DMS153 (cell line): ENCODE measurements at places on chromosomes 7 and 10.

DNA sequence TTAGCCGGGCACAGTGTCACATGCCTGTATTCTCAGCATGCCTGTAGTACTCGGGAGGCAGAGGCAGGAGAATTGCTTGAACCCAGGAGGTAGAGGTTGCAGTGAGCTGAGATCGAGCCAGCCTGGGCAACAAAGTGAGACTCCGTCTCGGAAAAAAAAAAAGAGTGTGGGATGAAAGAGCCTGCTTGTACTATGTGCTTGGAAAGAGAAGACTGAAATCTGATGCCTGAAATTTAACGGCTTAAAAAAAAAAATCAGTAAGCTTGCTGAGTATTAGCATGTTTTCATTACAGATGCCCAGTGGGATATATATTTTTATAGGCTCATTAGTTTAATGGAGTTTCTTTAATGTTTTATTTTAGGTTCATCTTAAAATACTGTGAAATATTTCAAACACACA is 4.2 kb downstream of the NT5C2 start:
- DNase-seq: no peak

DNA sequence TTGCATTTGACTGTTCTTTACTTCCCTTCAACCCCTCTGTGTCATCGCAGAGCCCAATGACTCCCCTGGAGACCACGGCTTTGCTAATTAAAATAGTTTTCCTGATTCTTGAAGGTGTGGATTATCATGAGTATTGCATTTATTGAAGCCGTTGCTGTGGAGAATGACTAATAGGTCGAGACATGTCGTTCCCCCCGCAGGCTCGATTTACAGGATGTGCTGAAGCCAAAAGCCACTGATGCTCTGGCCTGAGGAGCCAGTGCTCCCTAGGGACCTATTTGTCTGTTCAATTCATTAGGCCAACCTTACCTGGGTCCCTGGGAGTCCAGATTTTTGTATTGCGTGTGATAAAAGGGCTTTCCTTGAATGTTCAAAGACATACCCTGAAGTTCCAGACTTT is 102.3 kb downstream of the NPTX2 start:
- DNase-seq: no peak

DNA sequence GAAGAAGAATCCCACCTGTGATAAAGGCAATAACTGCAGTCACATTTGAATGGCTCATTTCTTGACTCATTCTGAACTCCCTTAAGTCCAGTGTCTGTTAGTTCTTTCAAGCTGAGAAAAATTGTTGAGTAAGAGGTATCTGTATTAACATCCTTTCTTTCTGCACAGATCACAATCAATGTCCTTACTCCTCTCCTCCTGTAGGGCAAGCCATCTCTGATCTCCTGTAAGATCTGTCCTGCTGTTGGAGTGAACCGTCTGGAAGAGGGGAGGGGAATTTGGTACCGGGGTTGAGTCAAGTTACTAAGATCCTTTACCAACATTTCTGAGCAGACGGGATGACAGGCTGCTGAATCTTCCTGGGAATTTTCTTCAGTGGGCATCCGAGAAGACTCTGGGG is 19.6 kb upstream of the RGS10 start:
- DNase-seq: no peak

DNA sequence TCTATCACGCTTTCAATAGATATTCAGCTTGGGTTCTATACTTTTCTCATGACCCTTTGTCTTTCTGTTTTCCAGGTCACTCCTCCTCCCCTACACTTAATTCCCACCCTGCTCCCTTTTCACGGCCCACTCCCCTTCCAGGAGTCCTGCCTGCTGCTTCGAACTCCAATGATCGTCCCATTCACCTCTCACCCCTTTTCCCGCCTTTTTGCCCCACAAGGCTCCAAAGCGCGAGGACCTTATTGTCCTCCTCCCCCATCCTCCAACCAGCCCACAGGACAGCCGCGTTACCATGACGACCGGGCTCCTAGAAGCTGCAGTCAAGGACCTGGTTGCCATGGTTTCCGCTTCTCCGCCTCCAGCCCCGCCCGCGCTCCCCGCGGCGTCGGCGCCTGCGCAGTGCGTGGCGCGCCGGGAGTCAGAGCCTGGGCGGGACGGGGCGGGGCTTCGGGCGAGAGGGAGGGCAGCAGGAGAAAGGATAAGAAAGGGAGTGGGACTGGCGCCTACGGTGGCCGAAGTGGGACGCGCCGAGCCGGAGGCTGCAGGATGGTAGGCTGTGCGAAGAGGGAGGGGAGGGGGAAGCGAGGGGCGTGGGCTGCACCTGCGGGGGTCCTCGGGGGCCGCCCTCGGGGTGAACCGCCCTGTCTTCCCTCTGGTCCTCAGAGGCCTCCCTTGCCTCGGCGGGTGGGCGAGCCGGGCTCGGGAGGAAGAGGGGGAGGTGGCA is at the start of gene AP1S1:
AP1S1 (plus strand) TSS at position 508 of the 724 bp plus-strand sequence; CDS start at position 547, 39 bp downstream.
- peak; percentile 97 for DNase-seq

GRCh38 chr10:61148451-61148850 is 204.5 kb upstream of the RHOBTB1 start:
- no peak for DNase-seq

- DNase-seq: no peak
These were observed 46.5 kb downstream of the MCU start for GRCh38 chr10:72738486-72738885.

DNA sequence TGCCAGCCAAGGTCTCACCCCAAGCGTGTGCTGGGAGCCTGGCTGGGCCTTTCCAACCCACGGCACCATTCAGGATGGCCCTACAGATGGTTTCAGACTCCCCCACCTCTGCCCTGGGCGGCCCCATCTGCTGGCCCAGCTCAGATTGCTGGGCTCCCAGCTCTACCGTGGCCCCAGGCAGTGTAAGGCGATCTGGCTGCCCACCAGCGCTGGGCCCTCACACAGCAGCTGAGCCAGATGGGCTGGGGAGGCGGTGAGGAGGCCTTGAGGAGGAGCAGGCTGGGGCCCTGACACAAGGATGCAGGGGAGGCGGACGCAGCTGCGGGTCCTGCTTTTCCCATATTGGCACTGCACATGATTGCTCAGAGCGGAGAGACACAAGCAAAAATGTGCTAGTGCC is 162.8 kb downstream of the NRF1 start:
- no peak for DNase-seq

DNA sequence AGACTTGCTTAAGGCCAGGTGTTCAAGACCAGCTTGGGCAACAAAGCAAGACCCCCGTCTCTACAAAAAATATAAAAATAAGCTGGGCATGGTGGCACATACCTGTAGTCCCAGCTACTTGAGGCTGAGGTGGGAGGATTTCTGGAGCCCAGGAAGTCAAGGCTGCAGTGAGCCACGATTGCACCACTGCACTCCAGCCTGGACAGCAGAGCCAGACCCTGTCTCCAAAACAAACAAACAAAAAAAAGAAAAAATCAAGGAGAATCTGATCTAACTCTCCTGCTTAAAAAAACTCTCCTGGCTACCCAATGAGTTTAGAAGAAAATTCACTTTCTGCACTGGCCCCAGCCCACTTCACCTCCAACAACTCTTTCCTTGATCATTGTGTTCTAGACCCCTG is 1.9 kb upstream of the KPNA7 start:
- DNase-seq: no peak

GRCh38 chr10:112565434-112566053 is 118.5 kb downstream of the VTI1A start:
- peak; percentile 71 for DNase-seq

DNA sequence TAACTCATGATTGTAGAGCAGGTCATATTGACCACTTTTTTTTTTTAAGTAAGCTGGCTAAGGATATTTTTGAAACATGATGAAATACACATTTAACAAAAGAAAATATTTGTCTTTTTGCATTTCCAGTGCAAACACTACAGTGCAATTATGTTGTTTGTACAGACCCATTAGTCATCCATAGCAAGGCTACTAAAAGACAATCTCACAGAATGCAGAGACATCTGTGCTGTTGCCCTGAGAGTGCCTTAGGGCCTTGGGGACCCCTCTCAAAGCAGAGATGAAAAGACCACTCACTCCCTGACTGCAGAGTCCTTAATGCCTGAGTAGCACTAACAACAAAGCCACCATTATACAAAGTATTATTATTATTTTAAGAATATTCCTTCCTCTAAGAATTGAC is 104.5 kb downstream of the NRCAM start:
- DNase-seq: peak; percentile 78

DNA sequence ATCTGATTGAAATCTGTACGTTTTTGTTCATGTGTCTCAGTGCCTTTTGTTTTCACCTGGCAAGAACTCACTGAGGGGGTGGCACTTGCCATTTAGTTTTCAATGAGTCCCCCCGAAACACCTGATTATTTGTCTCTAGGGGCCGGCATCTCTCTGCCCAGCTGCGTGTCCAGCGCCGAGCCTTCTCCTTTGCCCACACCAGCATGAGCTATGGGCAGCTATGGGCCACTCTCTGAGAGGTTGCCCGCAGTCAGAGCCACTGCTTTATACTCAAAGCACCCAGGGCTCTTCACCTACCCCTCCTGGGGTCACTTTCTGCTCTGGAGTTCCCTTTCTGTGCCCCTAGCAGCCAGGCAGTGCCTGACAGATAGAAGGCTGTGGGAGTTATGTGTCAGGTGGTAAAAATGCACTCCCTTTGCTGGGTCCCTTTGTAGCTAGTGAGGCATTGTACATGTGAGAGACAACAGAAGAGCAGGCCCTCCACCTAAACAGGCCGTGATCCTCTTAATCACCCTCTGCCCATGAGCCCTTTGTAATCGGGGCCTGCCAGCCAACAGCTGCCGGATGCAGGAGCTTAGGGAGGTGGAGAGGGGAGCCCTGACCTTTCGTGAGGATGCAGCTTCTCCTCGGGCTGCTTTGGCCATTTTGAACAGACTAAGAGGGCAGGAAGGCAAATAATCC is 133.1 kb upstream of the NPS start:
- no peak for DNase-seq

DNA sequence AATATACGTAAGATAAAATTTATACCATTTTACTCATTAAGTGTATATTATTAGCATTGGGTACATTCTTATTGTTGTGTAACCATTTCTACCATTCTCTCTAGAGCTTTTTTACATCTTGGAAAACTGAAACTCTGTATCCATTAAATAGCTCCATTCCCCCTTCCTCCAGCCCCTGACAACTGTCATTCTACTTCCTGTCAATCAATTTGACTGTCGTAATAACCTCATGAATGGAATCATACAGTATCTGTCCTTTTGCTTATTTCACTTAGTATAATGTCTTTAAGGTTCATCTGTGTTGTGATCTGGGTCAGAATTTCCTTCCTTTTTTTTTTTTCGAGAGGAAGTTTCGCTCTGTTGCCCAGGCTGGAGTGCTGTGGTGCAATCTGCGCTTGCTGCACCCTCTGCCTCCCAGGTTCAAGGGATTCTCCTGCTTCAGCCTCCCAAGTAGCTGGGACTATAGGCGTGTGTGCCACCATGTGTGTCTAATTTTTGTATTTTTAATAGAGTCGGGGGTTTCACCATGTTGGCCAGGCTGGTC is 15.6 kb downstream of the ZRANB1 start:
- no peak for DNase-seq

DNA sequence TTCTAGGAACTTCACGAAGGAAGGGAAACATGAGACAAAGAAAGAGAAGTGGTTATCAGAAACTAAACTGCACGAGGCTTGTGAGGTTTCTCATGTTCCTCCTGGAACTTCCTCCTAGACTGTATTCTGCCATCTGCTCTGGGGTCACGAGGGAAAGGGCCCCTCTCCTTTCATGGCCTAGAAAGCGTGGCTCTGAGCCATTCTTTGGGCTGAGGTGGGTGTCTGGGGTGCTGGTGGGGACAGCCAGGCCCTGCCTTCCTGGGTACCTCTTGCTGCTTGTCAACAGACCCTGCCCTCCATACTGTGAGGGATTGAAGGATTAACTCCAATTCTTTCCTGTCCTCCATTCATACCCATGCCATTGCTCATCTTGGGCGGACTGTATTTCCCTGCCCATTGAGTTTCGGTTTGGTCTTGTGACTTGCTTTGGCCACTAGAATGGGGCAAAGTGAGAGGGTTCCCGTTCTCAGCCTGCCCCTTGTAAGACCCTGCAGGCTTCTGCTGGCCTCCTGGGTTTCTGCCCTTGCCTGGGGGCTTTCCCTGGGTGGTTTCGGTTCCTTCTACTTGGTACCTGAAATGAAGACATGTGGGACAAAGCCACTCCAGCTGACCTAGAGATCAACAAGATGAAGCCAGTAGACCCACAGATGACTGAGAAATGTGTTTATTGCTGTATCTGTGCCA is 14.9 kb upstream of the GIMAP8 start:
- DNase-seq: no peak

DNA sequence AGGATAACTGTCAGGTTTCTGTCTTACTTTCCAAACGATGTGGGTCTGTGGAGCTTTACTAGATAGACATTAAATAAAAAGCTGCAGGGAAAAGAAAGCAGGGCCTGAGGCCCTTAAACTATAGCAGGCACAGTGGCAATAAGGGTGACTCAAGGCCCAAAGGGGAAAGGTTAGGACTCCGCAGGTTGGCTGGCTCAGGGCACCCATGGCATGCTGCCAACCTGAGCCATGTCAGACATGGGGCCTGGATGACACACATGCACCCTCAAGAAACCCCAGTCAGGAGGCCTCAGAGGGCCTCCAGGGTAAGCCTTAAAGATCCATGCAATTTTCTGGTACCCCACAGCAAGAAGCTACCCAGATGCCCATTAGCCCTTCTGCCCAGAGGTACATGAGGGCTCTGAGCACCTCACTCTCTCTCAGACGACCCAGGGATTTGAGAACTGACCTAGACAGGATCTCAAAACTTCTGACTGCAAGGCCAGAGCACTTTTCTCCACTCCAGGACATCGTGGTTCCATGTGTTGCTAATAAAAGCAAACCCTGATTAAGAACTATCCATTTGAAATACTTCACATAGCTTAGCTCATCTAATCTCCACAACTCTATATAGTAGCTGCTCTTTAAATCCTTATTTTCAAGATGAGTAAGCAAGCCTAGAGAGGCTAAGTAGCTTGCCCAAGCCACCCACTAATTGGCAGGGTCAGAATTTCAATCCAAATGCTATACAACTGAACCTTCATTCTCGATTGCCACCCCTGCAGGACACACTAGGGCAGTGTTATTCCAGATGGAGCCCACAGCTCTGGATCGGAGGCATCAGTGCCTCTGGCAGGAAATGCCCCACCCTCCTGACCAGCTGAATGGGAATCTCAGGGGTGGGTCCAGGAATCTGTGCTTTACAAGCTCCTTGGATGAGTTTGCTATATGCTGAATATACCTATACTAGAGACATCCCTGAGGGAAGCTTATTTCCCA is 132.5 kb upstream of the EFCAB10 start:
- no peak for DNase-seq

DNA sequence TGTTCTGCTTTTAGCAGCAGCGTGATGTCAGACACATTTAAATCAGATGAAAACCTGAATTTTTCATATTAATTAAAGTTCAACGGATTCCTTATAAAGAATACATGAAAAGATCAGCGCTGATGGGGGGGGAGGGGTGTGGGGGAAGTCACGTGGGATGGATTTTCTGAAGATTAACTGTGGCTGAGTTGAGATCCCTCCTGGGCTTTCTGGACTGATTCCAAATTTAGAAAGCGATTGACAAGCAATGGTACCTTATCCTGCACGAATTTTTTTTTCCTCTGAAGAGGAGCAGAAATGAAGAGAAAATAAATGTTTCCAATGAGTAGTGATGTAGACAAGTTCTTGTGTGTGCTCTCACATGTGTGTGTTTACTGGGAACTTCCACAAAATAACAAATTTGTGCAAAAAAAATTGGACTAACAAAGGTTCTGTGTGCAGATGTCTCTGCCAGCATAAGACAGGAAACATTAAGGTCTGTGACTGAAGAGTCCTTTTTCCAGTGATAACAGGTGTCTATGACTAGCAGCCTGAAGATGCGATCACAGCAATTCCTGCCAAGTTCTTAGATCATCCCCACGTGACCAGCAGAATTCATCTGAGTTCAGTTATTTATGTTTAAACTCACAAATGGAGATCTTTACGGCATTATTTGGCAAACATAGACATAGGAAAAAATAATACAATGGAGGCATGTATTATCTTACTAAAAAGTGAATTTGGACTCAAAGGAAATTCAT is 585.2 kb upstream of the CELF2 start:
- no peak for DNase-seq

- DNase-seq: no peak
These were observed 75.0 kb upstream of the GPR22 start for GRCh38 chr7:107394831-107395230.
